NCI-H524 (cell line): ENCODE measurements at places on chromosomes 12 and 14.
A peak's percentile ranks its signal among the peaks of the same experiment; 100 is the strongest.

DNA sequence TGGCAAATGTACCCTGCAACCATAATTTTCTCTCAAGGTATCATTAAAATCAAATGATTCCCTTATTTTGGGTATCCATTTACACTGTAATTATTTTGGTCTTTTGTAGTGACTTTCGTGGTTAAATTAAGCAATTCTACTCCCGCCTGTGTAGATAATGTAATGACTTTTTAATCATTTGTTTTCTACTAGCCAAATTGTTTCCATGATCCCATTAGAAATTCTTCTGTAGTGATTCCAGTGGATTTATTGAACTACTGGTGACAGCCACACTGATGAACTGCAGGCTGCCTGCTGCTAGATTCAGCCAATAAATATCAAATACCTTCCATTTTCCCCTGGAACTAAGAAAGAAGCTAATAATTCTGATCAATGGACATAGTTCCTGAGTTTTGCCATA lies 96.0 kb downstream of the WIF1 start:
- DNase-seq = no peak

GRCh38 chr12:1528791-1529190 lies 65.6 kb downstream of the FBXL14 start:
- DNase-seq = no peak

DNA sequence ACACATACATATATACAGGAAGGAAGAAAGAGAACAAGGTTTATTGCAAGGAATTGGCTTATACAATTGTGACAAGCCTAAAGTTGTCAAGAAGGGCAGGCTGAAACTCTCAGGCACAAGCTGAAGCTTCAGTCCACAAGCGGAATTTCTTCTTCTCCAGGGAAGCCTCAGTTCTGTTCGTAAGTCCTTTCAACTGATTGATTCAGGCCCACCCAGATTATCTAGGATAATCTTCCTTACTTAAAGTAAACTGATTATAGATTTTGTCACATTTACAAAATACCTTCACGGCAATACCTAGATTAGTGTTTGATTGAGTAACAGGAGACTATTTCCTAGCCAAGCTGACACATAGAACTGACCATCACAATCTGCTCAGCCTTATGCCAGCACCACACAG lies 81.5 kb upstream of the TMEM260 start:
- no peak for DNase-seq

GRCh38 chr12:110548678-110549077 lies 34.4 kb downstream of the PPTC7 start:
- no peak for DNase-seq

DNA sequence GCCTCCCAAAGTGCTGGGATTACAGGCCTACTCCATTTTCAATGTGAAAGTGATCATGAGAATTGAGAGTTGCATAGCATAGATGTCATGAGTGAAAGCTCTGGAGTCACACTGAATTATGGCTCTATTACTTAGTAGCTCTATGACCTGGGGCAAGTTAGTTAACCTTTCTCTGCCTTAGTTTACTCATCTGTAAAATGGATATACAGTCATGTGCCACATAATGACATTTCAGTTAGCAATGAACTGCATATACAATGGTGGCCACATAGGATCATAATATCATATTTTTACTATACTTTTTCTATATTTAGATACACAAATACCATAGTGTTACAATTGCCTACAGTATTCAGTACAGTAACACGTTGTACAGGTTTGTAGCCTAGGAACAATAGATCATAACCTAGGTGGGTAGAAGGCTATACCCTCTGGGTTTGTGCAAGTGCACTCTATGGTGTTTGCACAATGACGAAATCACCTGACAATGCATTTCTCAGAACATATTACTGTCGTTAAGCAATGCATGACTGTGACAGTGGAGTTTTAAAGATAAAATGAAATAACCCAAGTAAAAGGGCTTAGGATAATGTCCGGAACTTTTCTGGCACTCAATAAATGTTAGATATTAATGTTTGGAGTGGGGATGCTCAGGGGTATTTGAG lies 53.1 kb downstream of the ZFYVE26 start:
- no peak for DNase-seq

- DNase-seq = no peak
These were observed 6.0 kb downstream of the SYT1 start for GRCh38 chr12:78870539-78870938.

DNA sequence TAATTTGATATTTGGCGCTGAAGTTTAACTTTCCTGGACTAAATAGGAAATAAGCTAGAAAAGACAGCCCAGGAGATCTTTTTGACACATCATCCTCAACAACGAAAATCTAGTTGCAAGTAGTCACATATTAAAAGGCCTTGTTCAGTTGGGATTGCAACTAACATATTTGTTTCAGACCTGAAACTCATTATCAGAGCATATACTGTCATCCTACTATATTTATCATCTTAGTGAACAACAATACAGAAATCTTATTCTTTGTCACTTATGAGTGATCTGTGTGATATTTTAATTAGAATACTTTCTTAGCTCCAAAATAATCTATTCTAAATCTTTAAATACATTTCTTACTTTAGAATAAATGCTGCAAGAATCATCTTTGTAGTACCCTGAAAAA lies 72.1 kb downstream of the ELK3 start:
- no peak for DNase-seq

DNA sequence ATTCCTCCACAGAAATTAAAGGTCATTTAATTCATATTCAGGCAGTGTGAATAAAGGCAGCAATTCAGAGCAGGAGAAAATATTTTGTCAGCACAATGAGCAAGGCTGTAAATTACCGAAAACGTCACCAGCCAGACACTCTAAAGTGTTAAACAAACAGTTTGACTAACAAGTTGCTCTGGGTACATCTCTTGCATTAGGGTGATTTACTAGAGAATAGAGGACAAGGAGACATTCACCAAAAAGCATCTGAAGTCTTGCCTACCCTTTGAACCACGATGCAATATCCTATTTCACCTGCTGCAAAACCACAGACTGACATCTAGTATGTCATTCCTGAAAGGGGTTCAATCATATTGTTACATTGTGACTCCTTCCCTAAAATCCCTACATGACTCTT lies 27.1 kb upstream of the GPHB5 start:
- DNase-seq = no peak

GRCh38 chr14:84797326-84797725 lies 732.6 kb upstream of the FLRT2 start:
- DNase-seq = no peak

GRCh38 chr12:62282057-62282774 lies 22.0 kb downstream of the USP15 start:
- DNase-seq = no peak

DNA sequence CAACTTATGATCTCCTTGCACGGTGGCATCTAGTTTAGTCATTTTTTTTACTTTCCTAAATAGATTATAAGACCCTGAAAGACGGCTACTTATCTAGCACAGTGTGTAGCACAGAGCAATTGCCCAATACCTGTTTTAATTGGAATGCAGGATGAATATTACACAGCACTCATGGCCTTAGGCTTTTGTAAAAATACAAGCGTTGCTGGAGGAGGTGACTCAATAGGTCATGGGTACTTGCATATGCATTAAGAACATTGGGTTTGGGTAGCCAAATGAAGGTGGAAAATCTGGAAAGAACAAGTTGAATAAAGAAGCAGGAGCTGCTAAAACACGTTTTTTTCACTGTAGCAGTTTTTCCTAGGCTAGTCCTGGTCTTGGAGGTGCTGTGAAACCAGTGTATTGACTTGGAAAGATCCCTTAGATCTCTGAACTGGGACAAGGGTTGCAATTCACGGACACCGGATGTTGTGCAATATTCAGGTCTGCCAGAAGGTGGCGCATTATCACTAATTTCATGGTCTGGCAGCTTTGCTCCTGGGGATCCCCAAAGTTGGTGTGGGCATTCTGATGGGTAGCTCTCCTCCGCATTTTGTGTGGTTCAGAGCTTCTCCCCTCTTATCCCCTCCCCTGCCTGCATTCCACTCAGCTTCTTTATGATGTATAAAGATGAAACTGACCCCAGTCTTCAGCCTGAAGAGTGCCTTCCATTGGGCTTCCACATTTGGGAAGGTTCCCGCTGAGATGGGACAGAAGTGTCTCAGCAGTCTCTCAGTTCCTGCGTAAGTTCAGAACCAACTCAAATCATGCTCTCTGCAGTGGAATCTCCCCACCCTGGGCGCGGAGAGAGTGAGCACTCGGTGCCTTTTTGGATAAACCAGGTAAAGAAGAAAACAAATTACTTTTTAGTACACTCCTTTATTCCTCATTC lies 278.3 kb downstream of the NRXN3 start:
- peak; percentile 38 for DNase-seq

GRCh38 chr12:19222558-19222957 lies 93.0 kb downstream of the PLEKHA5 start:
- DNase-seq = no peak

- DNase-seq = peak; percentile 32
These were observed 102.7 kb upstream of the TBX5 start for GRCh38 chr12:114508529-114509129.
